Stimulated activated CD4-positive, alpha-beta T cell treated with anti-CD3 and anti-CD28 coated beads, TNF-alpha, amount 100 ng/mL, for 1 hour (primary cell): ENCODE measurements at places on chromosomes 3 and 15.

GRCh38 chr3:171996178-171996817 is 43.1 kb upstream of the FNDC3B start:
- DNase-seq, result no peak

DNA sequence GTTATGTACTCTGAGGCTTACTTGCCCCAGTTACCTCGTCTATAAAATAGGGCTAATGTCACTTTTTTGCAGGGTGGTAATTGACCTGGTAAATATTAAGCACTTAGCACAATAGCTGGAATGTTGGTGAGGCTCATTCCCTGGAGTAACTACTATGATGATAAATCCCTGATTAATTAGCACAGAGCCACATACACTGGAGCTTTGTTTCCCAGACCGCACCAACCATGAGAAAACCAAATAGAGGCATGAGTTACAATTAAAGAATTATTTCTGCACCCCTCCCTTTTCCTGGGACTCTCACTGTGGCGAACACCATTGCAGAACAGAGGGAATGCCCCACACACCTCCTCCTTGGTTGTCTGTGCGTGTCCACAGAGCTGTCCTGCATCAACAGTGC is 76.6 kb upstream of the CPOX start:
- DNase-seq, result no peak

- no peak for DNase-seq
Measured at GRCh38 chr15:82196353-82196752, 66.2 kb downstream of the EFL1 start.

DNA sequence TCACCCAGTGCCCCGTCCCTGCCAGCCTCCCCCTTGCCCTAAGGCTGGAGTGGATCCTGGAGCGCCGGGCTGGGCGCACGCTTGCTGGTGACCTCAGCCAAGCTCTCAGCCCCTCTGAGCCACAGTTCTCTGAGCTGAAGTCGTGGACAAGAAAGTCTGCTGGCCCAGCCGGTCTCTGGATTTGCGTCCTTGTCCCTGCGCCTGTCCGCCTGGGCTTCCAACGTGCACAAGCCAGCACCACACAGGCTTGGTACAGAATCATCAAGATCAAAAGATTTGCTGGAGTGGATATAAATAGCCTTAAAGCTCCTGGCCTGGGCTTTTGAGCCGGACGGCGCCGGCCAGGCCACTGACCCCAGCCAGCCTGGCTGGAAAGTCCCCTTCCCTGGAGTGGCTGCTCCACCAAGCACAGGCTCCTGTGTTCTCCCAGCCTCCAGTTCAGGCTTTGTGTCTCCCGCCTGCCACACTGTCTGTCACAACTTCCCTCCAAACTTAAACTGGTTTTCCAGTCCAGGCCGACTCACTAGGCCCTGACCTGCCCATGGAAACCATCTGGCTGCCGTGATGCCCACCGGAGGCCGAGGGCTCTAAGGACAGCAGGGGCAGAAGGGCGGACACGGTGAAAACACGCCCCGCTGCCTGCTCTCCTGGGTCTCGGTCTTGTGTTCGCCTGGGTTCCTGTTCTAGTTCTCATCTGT is 156.2 kb downstream of the NUP210 start:
- no peak for DNase-seq

DNA sequence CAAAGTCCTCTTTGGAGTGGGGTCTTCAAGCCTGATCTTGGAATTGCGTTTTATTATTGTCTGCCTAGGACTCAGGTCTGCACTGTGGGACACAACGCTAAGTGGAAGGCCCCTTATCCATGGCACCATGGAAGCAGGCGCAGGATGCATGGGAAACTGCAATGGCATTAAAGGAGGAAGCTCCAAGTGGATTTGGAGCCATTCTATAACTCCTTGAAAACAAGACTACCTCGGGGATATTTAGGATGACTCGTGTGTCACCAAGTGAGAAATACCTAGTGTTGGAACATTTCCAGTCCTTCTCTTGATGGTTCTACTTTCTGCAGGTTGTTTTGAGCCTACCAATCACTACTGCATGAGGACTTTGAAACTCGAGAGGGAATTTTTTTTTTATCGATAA is 126.6 kb upstream of the ZBED2 start:
- no peak for DNase-seq

GRCh38 chr15:49152552-49153312 is 2.7 kb downstream of the COPS2 start:
- DNase-seq, result no peak

DNA sequence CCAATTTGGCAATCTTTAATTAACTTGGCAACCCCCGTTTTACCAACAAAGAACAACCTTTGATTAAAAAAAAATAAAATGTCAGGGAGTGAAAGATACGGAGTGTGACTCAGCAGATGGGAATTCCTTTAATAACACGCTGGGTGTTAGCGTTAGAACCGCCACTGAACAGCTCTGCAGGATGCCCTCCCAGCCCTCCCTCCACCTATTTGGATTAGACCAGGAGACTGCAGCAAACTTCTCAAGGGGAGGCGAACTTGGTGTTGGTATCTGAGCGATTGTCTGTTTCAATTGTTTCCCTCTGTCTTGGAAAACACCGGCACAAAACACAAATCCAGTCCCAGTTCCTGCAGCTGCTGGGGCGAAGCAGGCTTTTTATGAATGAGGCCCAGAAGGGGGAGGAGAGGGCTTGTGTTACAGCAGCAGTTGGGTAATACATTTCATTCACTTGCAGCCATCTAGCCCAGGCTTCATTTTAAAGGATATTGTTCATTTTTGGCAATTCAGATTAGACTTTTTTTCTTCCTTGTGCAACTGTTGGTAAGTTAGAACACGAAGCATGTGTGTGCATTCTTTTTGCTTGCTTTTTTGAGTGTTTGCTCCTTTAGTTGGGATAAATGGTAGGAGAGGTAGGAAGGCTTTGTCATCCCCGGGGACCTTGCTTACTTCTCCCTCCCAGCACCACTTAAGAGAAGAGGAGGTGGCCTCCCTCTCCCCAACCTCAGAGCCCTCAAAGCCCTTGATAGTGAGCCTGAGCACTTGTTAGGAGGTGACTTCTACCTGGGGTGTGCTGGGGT is 152.3 kb downstream of the IGF1R start:
- DNase-seq, result no peak

DNA sequence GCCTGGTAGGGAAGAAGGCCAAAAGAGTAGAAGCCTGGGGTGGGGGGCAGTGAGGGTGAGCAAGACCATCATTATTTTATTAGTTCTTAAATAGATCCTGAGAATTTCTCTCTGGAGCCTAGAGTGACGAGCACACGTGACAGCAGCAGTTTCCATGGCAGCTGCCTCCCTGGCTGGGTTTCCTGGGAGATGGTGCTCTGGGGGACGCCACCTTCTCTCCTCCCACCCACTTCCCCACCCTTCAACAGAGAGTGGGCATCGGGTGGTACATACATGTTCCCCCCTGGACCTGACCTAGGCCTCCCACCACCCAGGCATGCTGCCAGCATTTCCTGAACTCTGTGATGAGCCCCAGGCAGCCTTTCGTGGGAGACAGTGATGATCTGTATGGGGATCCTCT is 12.9 kb downstream of the CELF6 start:
- DNase-seq, result no peak
